ENCODE measurements at places on chromosomes 6 and 20.

DNA sequence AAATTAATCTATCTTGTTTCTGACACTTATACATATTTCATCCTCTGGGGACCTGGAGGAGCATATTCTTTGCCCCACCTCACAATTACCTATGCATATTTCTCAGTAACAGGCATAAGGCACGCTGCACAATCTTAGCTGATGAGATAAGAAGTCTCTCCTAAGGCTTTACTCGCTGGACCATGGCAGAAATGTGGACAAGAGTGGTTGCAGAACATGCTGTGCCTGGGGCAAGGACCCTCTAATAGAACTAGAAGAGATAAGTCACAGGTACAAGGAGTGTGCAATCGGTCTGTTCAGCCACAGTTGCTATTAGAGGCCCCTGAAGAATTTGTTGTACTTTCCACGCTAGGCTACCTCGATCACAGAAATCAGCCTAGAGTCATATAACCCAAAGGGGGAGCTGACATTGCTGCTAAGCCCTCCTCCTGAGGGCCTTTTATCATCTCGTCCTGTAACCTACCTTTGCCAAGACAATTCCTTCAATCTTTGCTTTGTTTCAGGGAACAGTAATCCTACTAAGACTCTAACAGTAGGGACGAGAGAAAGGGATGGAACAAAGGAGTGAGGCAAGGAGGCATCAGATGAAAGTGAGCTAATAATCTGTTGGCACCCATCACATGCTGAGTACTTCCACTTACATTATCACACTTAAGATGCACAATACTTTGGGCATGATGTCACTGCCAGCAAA is 16.1 kb upstream of the DEFB129 start:
- DNase-seq: no peak

- no peak for DNase-seq
Observed at GRCh38 chr20:57440678-57441509, 49.7 kb downstream of the RBM38 start.

- DNase-seq: no peak
Observed at GRCh38 chr6:116783852-116784251, 18.3 kb upstream of the FAM162B start.

GRCh38 chr20:60254901-60255411 is 296.7 kb downstream of the CDH26 start:
- DNase-seq: no peak

Measured in progenitor cell of endocrine pancreas (in vitro differentiated cells).